ENCODE measurements at places on chromosomes 6 and 20. TPM values are rescaled to one million over a fixed set of nuclear protein-coding genes. Genes with fewer than 3 reads are reported as not detected.

DNA sequence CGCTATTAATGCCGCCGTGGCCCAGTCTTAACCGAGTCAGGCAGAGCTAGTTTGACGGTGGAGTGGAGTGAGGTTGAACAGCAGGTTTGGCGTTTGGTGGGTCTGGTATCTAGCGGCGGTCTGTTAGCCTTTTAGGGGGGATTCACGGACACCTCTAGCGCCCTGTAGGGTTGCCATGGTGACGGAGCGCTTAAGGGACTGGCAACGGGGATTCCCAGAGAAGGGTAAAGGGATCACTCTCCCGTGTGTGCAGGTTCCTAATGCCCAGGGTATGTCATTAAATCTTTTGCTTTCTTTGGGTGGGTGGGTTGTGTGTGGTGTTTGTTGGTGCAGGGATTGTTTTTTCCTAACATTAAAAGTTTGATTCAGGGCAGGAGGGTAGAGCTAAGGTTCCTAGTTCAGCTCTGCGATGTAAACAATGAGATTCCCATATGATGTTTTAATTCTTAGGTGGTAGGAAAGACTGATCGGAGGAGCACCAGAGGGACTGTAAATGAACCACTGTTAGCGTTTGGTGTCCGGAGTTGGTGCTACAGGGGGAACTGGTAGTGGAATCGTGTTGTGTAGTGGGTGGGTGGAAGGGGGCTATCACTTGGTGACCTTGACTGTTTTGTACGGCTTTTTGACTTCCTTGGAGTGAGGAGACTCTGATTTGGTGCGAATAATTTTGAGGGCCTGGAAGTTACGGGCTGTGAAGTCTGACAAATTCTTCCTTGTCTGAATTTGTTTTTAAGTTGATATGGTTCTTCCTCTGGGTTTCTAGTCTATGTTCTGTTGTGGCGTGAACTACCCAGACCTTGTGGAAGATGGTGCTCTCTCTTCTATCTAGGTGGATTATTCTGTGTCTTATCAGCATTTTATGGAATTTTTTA lies 5.0 kb downstream of the BRD2 start:
- DNase-seq, result peak; percentile 71

DNA sequence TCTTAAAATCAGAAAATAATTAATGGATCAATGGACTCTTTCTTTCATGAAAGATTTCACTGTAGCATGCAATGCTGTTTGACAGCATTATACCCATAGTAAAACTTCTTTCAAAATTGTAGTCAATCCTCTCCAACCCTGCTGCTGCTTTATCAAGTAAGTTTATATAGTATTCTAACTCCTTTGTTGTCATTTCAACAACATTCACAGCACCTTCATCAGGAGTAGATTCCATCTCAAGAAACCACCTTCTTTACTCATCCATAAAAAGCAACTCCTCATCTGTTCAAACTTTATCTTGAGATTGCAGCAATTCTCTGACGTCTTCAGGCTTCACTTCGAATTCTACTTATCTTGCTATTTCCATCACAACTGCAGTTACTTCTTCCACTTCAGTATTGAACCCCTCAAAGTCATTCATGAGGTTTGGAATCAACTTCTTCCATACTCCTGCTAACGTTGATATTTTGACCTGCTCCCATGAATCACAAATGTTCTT lies 26.4 kb upstream of the BACH2 start:
- DNase-seq, result no peak

- DNase-seq, result no peak
These were observed 157.0 kb upstream of the CITED2 start for GRCh38 chr6:139531148-139532115.

- DNase-seq, result no peak
These were observed 50.7 kb upstream of the MAPK13 start for GRCh38 chr6:36079601-36080000.

- no peak for DNase-seq
These were observed 747.8 kb downstream of the PTPRT start for GRCh38 chr20:42441864-42442331.

DNA sequence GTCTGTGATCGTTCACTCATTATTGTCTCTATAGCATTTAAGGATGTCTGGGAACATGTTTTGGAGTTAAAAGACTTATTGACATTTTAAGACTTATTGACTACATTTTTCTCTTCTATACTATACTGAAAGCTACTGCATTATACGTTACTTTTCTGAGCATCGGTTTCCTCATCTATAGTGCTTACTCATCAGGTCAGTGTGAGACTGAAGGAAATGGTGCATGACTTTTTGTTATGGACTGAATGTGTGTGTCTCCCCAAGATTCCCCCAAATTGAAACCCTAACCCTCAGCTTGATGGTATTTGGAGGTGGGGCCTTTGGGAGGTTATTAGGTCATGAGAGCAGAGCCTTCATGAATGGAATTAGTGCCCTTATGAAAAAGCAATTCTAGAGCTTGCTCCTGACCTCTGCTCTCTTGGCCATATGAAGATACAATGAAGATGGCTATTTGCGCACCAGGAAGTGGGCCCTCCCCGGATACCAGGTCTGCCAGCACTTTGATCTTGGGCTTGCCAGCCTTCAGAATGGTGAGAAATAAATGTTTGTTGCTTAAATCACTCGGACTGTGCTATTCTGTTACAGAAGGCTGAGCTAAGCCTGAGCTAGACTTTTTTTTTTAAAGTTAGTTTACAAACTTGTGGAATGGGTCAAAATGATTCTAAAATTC lies 243.7 kb upstream of the RREB1 start:
- DNase-seq, result no peak

DNA sequence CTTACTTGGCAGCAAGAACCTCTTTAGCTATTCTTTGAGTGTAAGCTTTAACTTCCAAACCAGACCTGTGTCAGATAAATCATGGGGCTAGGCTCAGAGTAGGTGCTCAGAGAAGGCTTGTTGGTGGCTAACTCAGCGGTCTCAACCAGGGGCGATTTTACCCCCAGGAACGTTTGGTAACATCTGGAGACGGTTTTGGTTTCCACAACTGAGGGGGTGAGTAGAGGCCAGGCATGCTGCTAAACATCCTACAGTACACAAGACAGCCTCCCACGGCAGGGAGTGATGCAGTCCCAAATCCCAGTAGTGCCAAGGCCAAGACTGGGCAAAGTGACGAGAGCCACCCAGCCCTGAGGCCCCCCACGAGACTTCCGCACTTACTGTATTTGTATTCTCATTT lies 59.2 kb downstream of the RAB44 start:
- no peak for DNase-seq

GRCh38 chr6:140663094-140663493 lies 1288.6 kb upstream of the CITED2 start:
- DNase-seq, result no peak

GRCh38 chr20:43448748-43449535 lies 8.8 kb upstream of the SRSF6 start:
- DNase-seq, result peak; percentile 82

DNA sequence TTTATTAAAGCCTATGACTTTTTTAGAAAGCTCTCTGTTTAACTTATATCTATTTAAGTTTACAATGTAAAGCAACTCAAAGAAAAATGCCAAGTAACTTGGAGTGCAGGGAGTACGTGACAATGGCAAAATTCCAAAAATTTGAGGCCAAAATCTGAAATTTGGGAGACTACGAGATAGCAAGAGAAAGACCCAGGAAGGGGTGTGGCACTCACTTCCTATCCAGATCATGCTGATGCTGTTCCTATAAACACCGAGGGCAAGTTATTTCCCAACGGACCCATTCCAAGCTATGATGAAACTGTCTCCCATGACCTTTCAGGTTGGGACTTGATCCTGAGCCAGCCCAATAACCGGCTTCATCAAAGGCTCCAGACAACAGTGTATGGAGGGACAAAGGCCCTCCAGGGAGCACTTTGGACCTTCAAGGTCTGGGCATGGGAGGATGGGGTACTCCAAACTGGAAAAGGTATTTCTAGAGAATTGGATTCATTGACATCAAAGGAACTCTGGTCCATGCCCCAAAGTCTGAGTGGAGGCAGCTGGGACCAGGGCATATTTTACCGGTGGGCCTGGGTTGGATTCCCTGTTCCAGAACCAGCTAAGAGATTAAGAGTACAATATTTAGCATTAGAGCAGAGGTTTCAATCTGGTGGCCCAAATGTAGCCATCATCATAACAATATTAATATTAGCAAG lies 15.7 kb upstream of the SLC13A3 start:
- DNase-seq, result no peak

DNA sequence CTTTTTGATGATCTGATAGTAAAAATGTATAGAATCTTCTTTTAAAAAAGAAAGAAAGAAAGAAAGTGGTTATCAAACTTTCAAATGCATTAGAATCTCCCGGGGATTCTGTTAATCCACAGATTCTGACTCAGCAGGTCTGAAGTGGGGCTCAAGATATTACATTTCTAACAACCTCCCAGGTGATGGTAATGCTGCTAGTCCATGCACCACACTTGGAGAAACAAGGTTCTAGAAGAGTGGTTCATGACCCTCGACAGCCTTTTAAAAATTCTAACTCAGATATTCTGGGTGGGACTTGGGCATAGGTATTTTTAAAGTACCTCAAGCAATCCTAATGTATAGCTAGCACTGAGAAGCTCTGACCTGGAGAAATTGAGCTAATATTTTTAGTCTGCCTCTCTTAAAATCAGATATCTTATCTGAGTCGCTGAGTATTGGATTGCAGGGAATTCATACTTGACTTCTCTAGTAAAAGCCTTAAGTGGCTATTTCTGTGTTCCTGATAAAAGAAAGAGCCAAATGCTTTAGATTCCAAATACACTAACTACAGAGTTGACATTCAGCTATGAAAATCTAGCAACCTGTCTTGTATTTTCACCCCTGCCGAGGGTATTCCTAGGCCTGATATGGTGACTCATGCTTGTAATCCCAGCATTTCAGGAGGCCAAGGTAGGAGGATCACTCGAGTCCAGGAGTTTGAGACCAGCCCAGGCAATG lies 252.4 kb downstream of the PHACTR1 start:
- DNase-seq, result no peak

DNA sequence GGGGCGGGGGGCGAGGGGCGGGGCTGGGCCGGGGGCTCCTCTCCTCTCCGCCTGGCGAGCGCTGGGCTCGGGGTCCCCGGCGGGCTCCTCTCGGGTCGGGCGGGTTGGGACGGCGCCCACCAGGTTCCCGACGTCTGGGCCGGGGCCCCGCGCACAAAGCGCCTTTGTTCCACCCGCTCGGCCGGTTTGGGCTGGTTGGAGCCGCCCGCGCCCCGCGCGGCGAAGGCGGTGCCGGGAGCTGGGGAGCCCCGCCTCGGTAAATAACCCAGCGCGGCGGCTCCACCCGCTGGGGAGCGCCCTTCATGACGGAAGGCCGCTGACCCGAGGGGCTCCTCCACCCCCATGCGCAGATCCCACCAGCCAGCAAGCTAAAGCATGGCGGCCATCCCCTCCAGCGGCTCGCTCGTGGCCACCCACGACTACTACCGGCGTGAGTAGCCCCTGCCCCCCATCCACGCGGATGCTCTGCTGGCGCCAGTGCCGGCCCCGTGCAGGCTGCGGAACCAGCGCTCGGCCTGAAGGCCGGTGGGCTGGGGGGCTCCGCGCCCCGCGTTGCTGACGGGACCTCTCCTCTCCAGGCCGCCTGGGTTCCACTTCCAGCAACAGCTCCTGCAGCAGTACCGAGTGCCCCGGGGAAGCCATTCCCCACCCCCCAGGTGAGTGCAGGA lies 503 bp downstream of the PPDPF start:
- DNase-seq, result peak; percentile 83

DNA sequence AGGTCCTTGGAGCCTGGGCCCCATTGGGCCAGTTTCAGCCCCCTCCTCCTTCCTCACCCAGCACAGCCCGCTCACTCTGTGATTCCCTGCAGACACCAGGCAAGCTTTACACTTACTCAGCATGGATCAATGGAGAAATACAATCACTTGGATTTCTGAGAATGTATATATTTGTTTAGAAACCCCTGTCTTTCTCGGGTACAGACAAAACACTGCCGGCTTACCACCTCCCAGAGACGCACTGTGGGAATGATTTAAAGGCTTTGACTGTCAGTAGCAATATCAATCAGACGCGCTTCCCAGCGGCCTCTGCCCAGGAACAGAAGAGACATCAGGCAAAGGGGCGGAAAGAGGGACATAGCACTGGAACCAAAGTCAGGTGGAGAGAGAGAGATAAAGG lies 186.5 kb downstream of the MAFB start:
- no peak for DNase-seq

- DNase-seq, result no peak
These were observed 5.2 kb upstream of the FASTKD5 start for GRCh38 chr20:3164763-3165410.

DNA sequence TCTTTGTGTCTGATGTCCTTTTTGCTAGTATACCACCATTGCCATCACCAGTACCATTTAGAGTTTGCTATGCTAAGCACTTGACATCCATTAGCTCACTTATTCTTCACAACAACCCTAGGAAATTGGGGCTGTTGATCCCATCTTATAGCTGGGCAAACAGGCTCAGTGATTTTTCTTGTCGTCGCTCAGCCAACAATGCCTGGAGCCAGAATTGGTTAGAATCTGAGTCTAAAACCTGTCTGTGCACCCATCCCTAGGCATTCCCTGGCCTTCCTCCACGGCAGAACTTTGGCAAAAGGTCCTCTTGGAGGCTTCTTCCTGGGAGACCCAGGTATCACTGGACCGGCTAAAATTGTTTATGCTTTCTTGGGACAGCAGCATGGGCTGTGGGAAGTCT lies 20.9 kb downstream of the PHF20 start:
- DNase-seq, result no peak

- DNase-seq, result no peak
These were observed 935.1 kb upstream of the SLC35B3 start for GRCh38 chr6:9370480-9370879.

- no peak for DNase-seq
These were observed 115.1 kb downstream of the QKI start for GRCh38 chr6:163529605-163530004.

DNA sequence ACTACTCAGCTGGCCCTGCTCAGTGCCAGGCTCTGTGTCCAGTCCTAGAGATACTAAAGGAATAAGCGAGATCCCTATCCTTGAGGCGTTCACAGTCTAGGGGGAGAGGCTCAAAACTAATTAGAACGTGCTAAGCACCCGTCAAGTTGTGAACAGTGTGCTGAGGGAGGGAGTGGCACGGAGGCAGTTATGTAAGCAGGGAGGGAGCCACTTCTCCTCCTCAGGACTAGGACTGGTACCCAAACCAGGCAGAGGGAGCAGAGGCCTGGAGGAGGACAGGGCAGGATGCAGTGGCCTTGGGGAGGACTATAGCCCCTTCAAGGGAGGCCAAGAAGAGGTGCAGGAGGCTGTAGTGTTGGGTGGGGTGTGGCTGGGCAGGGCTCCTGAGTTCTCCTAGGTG lies 39.6 kb upstream of the VSTM2L start:
- no peak for DNase-seq

- no peak for DNase-seq
These were observed 18.4 kb downstream of the TP53RK start for GRCh38 chr20:46670585-46671584.

- DNase-seq, result no peak
These were observed 13.0 kb downstream of the PCK1 start for GRCh38 chr20:57573894-57574293.

MYMX gene
- total RNA-seq, result 3.3 TPM

GCM1 gene
- total RNA-seq, result not detected

TAGAP gene
- not detected for total RNA-seq

DYNLT2 gene
- total RNA-seq, result 1.7 TPM

CAGE1 gene
- total RNA-seq, result 0.11 TPM

NNAT gene
- 27.3 TPM for total RNA-seq

SNX21 gene
- 18.8 TPM for total RNA-seq

ACSS1 gene
- not detected for total RNA-seq

SUMO4 gene
- 2.4 TPM for total RNA-seq

FKBP1C gene
- 0.88 TPM for total RNA-seq
